Ascending aorta (tissue), 2 donors: ENCODE measurements at places on chromosomes 4 and X.

GRCh38 chr4:133869486-133869885 lies 332.1 kb downstream of the PABPC4L start:
- H3K27ac ChIP-seq, result no peak overlapping the region
- H3K4me1 ChIP-seq, result no peaks in the 10 kb centered on the region
- no peaks in the 10 kb centered on the region for H3K36me3 ChIP-seq

- no peak for DNase-seq
- no peak overlapping the region for H3K27ac ChIP-seq
- no peaks in the 10 kb centered on the region for H3K4me1 ChIP-seq
- H3K36me3 ChIP-seq, result no peaks in the 10 kb centered on the region
- H3K4me3 ChIP-seq, result no peak overlapping the region
These were observed 106.2 kb downstream of the CCNG2 start for GRCh38 chr4:77263247-77263646.

DNA sequence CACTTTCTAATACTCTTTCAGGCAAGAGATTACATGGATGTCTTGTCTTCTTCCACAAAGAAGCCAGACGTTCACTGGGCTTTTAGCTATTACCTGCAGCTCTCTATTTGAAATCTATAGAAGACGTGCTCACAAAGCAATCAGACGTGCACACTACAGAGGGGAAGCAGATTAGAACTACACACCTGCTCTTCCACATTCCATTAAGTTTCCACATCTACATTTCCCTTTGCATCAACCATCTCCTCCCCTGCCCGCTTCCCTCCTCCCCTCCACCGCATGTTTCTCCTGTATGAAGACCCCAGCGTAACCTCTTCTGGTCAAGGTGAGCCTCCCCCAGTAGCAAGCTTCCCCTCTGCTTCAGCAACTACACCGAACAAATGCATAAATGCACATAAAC lies 119.8 kb downstream of the DHX15 start:
- H3K27ac ChIP-seq, result no peak overlapping the region
- DNase-seq, result no peak
- H3K4me3 ChIP-seq, result no peak overlapping the region
- H3K36me3 ChIP-seq, result no peaks in the 10 kb centered on the region

- no peak for DNase-seq
- H3K36me3 ChIP-seq, result no peaks in the 10 kb centered on the region
- no peaks in the 10 kb centered on the region for H3K4me1 ChIP-seq
- H3K27ac ChIP-seq, result no peak overlapping the region
These were observed 60.3 kb upstream of the RXFP1 start for GRCh38 chr4:158461336-158461735.

DNA sequence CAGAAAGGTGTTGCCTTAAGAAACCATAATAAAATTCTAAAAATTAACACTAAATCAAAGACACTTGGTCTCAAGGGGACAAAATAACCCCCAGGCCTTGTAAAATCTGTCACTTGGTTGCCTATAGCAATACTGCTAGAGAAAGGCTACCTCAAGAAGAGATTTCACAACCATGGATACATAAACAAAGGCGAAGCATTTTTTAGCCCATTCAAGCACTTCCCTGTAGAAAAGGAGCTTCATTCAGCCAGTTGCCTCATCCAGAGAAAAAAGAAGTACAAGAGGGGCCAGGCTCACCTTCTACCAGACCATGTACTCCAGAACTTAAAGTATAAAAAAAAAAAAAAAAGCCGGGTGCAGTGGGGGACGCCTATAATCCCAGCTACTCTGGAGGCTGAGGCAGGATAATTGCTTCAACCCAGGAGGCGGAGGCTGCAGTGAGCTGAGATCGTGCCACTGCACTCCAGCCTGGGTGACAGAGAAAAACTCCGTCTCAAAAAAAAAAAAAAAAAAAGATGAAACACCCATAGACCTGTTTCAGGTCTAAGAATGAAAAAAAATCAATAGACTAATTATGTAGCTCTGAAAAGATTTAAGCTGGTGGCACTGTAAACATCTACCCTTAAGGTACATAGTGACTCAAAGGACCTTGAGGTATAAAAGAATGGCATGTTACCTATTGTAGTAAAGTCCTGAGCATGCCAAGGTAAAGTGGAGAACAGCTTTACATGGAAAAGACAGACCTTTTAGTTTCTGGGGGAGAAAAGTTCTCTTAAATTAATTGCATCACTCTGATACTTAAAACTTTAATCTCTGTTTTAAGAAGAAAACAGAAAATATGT lies 18.0 kb downstream of the RUFY3 start:
- no peaks in the 10 kb centered on the region for H3K36me3 ChIP-seq
- no peaks in the 10 kb centered on the region for H3K4me1 ChIP-seq
- H3K27ac ChIP-seq, result no peak overlapping the region

GRCh38 chrX:153639177-153640044 lies 7.6 kb upstream of the DUSP9 start:
- H3K4me1 ChIP-seq, result no peaks in the 10 kb centered on the region
- H3K27ac ChIP-seq, result no peak overlapping the region
- no peak overlapping the region for H3K4me3 ChIP-seq
- no peaks in the 10 kb centered on the region for H3K27me3 ChIP-seq

DNA sequence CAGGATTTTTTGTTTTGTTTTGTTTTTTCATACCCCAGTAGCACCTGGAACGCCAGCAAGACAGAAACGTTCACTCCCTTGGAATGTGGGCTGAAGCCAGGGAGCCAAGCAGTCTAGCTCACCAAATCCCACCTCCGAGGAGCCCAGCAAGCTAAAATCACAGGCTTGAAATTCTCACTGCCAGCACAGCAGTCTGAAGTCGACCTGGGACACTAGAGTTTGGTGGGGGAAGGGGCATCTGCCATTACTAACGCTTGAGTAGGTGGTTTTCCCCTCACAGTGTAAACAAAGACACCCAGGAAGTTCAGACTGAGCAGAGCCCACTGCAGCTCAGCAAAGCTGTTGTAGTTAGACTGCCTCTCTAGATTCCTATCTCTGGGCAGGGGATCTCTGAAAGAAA lies 99.6 kb upstream of the FGF16 start:
- H3K27ac ChIP-seq, result peak overlapping the region; percentile 51
- no peak for DNase-seq
- H3K27me3 ChIP-seq, result no peaks in the 10 kb centered on the region
- H3K4me3 ChIP-seq, result no peak overlapping the region
- peaks cover 6% of the 10 kb centered on the region for H3K4me1 ChIP-seq

- no peaks in the 10 kb centered on the region for H3K4me1 ChIP-seq
- H3K27me3 ChIP-seq, result no peaks in the 10 kb centered on the region
- no peak for DNase-seq
- no peaks in the 10 kb centered on the region for H3K36me3 ChIP-seq
- no peak overlapping the region for H3K4me3 ChIP-seq
These were observed 42.2 kb downstream of the PPM1K start for GRCh38 chr4:88242144-88242543.

DNA sequence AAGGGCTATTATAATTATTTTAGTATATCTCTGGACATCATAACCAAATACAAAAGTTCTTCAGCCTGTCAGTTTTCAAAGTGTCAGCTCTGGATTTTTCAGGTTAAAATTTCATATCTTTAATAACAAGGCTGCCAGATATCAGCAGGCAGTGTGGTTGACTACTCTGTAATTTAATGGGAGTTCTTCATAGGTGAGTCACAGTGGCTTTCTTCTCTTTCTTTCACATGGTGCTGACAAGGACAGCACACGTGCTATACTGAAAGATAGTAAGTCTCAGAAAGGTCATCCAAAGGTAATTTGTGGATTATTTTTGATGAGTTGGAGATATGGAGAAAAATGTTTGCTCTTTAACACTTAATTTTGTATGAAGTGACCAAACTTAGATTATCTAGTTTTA lies 43.2 kb downstream of the GALNT7 start:
- no peak overlapping the region for H3K27ac ChIP-seq
- no peaks in the 10 kb centered on the region for H3K27me3 ChIP-seq
- no peak overlapping the region for H3K4me3 ChIP-seq
- H3K36me3 ChIP-seq, result no peaks in the 10 kb centered on the region
- peaks cover 4% of the 10 kb centered on the region for H3K4me1 ChIP-seq

GRCh38 chr4:177271091-177271490 lies 38.6 kb upstream of the NEIL3 start:
- no peaks in the 10 kb centered on the region for H3K4me1 ChIP-seq
- DNase-seq, result no peak
- no peak overlapping the region for H3K4me3 ChIP-seq
- no peaks in the 10 kb centered on the region for H3K27me3 ChIP-seq
- H3K36me3 ChIP-seq, result no peaks in the 10 kb centered on the region
- H3K27ac ChIP-seq, result no peak overlapping the region

DNA sequence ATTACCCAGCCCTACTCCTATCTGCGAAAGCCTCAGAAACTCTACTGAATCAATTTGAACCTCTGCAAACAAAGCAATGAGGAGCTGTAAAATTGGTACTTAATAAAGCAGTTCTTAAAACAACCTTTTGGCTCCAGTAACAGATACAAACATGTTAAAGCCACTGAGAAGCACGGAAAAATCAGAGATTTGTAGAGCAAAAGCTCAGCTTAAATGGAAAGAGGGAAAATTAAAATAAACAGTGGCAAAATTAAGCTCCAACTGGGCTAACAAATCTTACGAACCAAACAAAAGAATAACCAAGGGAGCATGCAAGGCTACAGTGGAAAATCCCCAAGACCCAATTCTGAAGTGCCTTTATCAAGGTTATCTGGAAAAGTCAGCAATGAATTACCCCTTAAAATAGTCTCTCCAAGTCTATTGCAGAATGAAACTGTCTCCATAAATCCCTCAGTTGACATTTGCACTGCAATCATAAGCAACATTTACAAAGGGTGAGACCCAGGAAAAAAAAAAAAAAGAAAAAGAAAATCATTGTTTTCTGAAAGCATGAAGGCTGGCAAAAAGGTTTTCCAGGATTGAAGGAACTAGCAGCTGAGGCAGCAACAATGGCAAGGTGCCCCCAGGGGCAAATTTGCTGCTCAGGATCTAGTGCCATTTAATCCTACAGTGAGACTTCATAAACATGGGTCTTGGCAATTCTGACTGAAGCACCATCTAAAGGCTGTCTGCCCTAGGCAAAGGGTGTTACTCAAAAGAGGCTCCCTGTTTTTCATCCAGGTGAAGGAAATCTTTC lies 40.1 kb downstream of the USP46 start:
- no peak for DNase-seq
- no peaks in the 10 kb centered on the region for H3K36me3 ChIP-seq
- no peak overlapping the region for H3K4me3 ChIP-seq
- no peaks in the 10 kb centered on the region for H3K27me3 ChIP-seq
- H3K27ac ChIP-seq, result no peak overlapping the region

- H3K4me1 ChIP-seq, result no peaks in the 10 kb centered on the region
- H3K36me3 ChIP-seq, result peaks cover 2% of the 10 kb centered on the region
- H3K4me3 ChIP-seq, result peak overlapping the region; percentile 22
- no peak for DNase-seq
- peak overlapping the region; percentile 5 for H3K27ac ChIP-seq
These were observed 30.8 kb downstream of the ZNF827 start for GRCh38 chr4:145907812-145908211.

DNA sequence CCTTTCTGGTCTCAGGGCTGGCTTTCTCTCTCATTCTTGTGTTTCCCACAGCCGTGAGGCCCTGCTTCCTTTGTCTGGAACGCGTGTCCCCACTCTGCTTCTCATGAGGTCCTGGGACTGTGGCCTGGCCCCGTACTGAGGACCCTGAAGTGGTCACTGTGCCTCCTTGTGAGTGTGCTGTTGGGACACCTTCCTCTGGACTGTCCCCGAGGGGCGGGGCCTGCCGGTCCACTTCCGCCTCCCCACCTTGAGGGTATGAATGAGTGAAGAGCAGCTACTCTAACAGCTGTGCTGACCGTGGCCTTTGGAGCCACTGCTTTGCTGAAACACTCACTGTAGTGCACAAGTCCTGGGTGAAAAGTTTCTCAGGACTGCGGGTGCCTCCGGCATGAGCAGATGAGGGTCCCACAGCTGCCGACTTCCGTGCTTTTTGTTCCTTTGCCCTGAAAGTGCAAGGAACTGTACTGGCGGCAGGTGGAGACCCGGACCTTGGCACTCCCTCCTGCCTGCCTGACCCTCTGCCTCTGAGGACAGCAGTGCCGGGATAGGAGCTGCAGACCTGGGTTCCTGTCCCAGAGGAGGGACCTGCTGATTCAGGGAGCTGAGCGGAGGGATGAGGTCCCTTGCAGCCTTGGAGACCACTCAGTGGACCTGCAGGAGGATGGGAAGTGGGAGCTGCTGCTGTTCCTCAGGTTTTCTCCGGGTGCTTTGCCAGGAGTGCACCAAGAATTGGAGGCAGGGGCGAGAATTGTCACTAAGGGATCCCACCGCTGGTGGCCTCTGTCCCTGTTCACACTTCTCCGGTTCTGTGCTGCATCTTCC lies 38.0 kb downstream of the HTT-AS start:
- H3K4me1 ChIP-seq, result no peaks in the 10 kb centered on the region
- no peaks in the 10 kb centered on the region for H3K36me3 ChIP-seq
- no peak overlapping the region for H3K27ac ChIP-seq
- H3K4me3 ChIP-seq, result no peak overlapping the region
- H3K27me3 ChIP-seq, result no peaks in the 10 kb centered on the region

DNA sequence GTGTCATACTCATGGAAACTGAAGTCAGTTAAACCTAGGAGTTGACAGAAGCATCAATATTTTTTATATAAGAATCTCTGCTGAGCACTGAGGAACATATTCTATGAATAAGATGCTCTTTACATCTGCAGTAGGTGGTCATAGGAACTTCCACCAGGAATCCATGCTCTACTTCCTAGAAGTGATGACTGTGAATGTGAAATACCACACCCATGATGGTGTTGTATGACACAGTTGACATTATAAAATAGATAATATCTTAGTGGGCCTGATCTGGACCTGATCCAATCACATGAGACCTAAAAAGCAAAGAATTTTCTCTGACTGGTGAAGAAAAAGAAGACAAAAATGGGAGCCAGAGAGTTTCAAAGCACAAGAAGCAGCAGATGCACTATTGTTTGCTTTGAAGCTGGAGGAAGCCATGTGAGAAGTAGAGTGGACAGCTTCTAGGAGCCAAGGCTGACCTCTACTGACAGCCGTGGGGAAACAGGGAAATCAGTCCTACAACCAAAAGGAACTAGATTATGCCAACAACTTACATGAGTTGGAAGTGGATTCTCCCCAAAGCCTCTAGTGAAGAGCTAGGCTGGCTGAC lies 68.6 kb upstream of the HS3ST1 start:
- no peaks in the 10 kb centered on the region for H3K27me3 ChIP-seq
- no peaks in the 10 kb centered on the region for H3K36me3 ChIP-seq
- H3K4me1 ChIP-seq, result no peaks in the 10 kb centered on the region
- no peak overlapping the region for H3K27ac ChIP-seq

GRCh38 chrX:15310117-15310516 lies 5.3 kb downstream of the ASB11 start:
- H3K4me1 ChIP-seq, result no peaks in the 10 kb centered on the region
- H3K27me3 ChIP-seq, result no peaks in the 10 kb centered on the region
- no peak overlapping the region for H3K4me3 ChIP-seq
- DNase-seq, result peak; percentile 76
- H3K36me3 ChIP-seq, result no peaks in the 10 kb centered on the region
